Natural killer cell treated with Interleukin-12 subunit alpha and Interleukin-12 subunit beta and Interleukin-15 and Interleukin-18, amount 100 ng/mL, for 72 hours (primary cell): ENCODE measurements at places on chromosomes 6 and 20.

GRCh38 chr20:16760431-16761304 is 12.5 kb downstream of the OTOR start:
- DNase-seq = no peak

GRCh38 chr6:31385041-31385440 is 18.4 kb upstream of the MICA start:
- no peak for DNase-seq

GRCh38 chr20:63957690-63958441 is 1.6 kb upstream of the UCKL1 start:
- DNase-seq = no peak

DNA sequence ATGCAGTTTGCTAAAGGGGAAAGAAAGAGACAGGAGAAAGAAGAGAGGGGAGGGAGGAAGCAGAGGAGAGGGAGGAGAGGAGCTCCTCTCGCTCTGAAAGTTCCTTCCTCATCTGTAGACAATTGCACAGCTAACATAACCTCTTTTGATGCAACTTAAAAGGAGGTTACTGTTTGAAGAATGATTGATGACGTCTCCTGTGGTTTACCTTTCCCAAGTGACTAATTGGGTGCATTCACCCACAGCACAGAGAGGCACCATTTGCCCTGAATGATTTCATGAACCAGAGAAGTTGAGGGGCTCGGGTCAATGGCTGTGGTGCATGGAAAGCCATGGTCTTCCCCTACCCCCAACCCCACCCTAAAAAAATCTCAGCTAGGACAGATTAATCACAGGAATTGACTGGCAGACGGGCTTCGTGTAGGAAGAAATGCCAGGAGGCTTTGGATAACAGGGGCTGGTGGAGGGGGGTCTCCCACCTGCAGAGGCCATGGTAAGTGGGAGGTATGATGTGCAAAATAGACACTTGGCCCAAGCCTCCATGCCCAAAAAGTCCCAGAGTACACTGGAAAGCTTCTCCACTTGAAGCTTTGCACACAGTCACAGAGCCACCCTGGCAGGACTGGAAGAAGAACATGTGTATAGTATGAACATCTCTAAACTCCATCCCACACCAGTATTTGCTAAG is 213.7 kb downstream of the ANKRD60 start:
- no peak for DNase-seq

DNA sequence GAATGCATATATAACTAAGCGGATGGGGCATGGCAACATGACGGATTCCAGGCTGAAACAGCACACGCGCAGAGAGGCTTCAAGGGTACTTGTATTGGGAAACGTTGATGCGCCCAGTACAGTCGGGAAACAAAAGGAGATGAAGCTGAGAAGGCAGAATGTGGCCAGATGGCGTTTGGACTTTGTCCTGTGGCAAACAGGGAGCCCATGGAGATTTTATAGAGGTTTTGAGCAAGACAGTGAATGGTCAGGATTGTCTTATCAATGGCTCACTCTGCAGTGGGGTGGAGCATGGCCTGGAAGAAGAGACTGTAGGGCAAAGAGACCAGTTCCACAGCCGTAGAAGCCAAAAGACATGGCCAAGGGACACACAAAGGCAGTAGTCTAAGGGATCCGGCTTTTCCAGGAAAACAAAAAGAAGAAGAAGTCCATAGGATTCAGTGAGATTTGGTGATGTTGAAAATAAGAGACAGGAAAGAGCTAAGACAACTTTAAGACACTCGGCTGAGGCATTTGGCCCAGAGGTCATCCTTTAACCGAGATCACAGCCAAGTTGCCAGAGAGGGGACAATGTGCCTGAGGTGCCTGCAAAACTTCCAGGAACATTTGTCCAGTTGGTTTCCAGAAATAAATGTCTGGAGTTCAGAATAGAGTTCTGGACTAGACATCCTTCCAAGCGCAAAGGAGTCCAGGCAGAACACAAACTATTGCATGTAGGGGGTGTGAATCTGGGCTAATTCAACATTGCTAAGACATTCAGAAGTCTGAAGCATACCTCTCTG is 123.0 kb upstream of the RREB1 start:
- no peak for DNase-seq

GRCh38 chr20:53654932-53655624 is 61.4 kb upstream of the ZNF217 start:
- DNase-seq = no peak
